Stimulated activated CD8-positive, alpha-beta memory T cell treated with anti-CD3 and anti-CD28 coated beads, Interleukin-4, amount 100 ng/mL, for 48 hours (primary cell): ENCODE measurements at places on chromosomes 2 and 18.

- no peak for DNase-seq
Measured at GRCh38 chr18:36897253-36897652, 68.3 kb downstream of the KIAA1328 start.

- DNase-seq = no peak
Measured at GRCh38 chr2:74696829-74697228, 42.8 kb downstream of the SEMA4F start.

DNA sequence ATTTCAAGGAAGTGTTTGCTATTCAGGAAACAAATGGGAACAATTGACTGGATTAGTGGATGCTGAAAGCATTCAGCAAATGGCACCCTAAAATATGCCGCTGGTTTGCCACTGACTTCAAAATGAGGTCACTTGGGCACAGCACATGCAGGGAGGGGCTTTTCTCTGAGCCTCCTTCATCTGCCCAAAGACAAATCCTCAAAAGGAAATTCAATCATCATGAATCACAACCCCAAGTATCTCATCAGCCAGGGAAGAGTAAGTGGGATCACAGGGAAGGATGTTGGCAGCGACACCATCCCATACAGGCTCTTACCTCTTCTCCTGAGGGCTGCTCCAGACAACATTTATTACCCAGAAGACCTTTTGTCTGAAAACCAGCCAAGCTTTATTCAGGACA lies 14.4 kb upstream of the SP140L start:
- no peak for DNase-seq

- DNase-seq = no peak
Measured at GRCh38 chr2:235988271-235989015, 179.7 kb downstream of the GBX2 start.

DNA sequence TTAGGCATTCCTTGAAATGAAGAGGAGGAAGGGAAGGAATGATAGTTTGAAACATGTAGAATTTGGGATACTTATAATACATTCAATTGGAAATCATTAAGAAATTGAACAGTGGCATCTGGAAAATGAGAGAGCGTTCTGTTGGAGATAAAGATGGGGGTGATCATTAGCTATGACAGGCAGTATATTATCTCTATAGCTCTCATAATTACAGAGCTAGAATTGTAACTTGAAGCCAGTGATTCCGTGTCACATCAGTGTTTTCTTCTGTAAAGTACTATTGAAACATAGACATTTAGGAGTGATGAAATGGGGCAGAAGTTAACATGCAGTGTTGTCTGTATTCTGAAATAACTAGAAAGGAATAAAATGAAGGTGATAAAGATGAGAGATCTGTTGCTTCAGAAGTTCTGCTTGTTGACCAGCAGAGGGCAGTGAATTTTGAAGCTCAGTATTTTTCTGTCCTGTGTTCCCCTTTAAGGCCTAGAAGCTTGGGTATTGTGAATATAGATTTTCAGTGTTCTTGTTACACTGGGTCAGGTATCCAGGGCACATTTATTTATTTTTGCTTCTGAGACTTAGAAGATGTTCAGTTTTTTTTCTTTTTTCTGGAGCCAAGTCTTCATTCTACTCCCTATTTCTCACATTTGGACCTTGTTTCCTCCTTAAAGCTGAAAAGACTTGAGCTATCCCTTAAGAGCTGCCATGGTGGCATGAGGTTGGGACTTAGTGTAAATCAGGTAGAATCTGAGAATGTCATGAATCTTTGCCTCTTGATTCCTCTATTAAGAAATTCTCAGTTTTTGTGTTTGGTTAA lies 157.4 kb downstream of the TAF4B start:
- no peak for DNase-seq

DNA sequence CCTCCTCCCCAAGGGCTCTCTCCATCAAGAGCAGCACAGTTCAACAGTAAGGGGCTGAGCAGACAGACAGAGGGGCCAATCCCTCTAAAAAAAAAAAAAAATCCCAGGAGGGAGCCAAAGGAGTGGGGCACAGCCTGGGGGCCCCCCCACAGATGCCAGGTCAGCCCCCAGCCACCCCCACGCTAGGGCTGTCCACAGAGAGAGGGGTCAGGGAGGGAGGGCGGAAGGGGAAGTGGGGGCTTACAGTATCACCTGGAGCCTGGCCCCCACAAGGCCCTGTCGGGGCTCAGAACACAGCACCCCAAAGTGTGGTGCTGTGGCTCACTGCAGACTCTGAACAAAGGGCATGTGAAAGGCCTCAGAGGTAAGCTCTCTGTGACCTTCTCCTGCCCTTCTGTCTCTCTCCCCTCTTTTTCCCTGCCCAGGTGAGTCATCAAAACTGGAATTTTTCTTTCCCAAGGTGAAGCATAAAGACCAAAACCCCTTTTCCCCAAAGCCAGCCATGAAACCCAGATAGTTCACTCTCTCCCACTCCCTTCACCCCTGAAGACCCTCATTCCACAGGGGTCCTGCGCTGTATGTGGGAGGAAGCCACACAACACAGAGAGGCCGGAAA lies 13.9 kb downstream of the BIN1 start:
- no peak for DNase-seq

DNA sequence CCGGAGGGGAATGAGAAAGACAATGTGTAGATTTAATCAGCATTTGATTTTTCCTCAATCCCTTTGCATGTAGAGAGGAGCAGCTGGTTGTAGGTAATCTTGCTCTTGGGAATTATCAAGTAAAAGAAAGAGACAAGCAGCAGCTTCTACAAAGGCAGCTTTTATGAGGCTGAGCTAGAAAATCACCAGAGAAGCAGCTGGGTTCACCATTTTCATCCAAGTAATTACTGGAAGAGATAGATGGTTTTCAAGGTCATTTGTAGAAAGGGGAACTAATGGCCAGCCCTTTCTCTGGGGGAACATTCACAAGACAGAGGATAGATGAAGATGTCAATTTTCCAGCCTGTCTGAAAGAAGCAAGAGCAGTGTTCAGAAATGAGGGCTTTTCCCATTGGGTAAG lies 113.0 kb downstream of the RND3 start:
- no peak for DNase-seq
